A549 treated with AZD2906 at 1 μM for 4 hours (cell line): ENCODE measurements at places on chromosomes 7 and 10. TPM values are rescaled to one million over a fixed set of nuclear protein-coding genes. Genes with fewer than 3 reads are reported as not detected.

The KLF14 gene
- total RNA-seq: 0.03 to 0.07 TPM (median 0.05 TPM) in 4 of 5 replicates, not detected in the other

The EBLN1 gene
- total RNA-seq: 0.05 to 0.09 TPM in 2 of 5 replicates, not detected in the others

The C10orf67 gene
- 0.05 to 0.19 TPM (median 0.09 TPM) in 4 of 5 replicates, not detected in the other for total RNA-seq

The ACTA2 gene
- 17.2 to 21.9 TPM (median 18.9 TPM) in 5 replicates for total RNA-seq

The GJC3 gene
- 0.09 to 0.24 TPM (median 0.20 TPM) in 4 of 5 replicates, not detected in the other for total RNA-seq

The MAT1A gene
- 0.01 to 0.23 TPM (median 0.08 TPM) in 5 replicates for total RNA-seq

The CH25H gene
- 0.51 to 0.77 TPM (median 0.68 TPM) in 5 replicates for total RNA-seq

The ADRA2A gene
- 0.12 to 0.20 TPM (median 0.18 TPM) in 5 replicates for total RNA-seq

The PITX3 gene
- 0.55 to 1.3 TPM (median 1.1 TPM) in 5 replicates for total RNA-seq

The PARD3 gene
- total RNA-seq: 52.7 to 78.9 TPM (median 54.8 TPM) in 5 replicates

The TCAF2 gene
- 1.2 to 1.5 TPM (median 1.4 TPM) in 5 replicates for total RNA-seq

The VWDE gene
- total RNA-seq: 0.31 to 0.63 TPM (median 0.50 TPM) in 5 replicates

The NKX2-3 gene
- total RNA-seq: 0.05 to 0.09 TPM (median 0.06 TPM) in 5 replicates

The PARG gene
- 16.5 to 21.7 TPM (median 18.6 TPM) in 5 replicates for total RNA-seq

The DHTKD1 gene
- 7.6 to 10.5 TPM (median 9.5 TPM) in 5 replicates for total RNA-seq

The FKBP9 gene
- 71.4 to 143 TPM (median 85.5 TPM) in 5 replicates for total RNA-seq

The MYPN gene
- 1.8 to 2.5 TPM (median 2.1 TPM) in 5 replicates for total RNA-seq

The IDE gene
- 17.7 to 22.7 TPM (median 21.9 TPM) in 5 replicates for total RNA-seq

The VENTX gene
- total RNA-seq: 0.02 TPM in 1 of 5 replicates, not detected in the others

The SPDYE1 gene
- not detected in 5 replicates for total RNA-seq

The PNLIP gene
- 0.13 to 0.28 TPM (median 0.14 TPM) in 4 of 5 replicates, not detected in the other for total RNA-seq

The ZNF775 gene
- 4.4 to 7.3 TPM (median 6.4 TPM) in 5 replicates for total RNA-seq

The SLC39A12 gene
- total RNA-seq: not detected in 5 replicates

The MMD2 gene
- not detected in 5 replicates for total RNA-seq

The IL6 gene
- total RNA-seq: 0.59 to 1.3 TPM (median 1.2 TPM) in 5 replicates

The ACSL5 gene
- 0.25 to 0.60 TPM (median 0.33 TPM) in 5 replicates for total RNA-seq

The INPP5A gene
- total RNA-seq: 12.2 to 13.8 TPM (median 13.0 TPM) in 5 replicates

The NUTM2B gene
- total RNA-seq: 0.19 to 0.42 TPM (median 0.26 TPM) in 5 replicates

The CYP26A1 gene
- total RNA-seq: 2.0 to 3.0 TPM (median 2.3 TPM) in 5 replicates

The GSAP gene
- 2.9 to 3.5 TPM (median 3.1 TPM) in 5 replicates for total RNA-seq

The CLCN1 gene
- total RNA-seq: 0.02 to 0.08 TPM (median 0.03 TPM) in 4 of 5 replicates, not detected in the other

The LRGUK gene
- 0.20 to 0.37 TPM (median 0.31 TPM) in 5 replicates for total RNA-seq

The SMKR1 gene
- 7.4 to 8.4 TPM (median 7.8 TPM) in 5 replicates for total RNA-seq
